ENCODE measurements at places on chromosomes 11 and 22.

DNA sequence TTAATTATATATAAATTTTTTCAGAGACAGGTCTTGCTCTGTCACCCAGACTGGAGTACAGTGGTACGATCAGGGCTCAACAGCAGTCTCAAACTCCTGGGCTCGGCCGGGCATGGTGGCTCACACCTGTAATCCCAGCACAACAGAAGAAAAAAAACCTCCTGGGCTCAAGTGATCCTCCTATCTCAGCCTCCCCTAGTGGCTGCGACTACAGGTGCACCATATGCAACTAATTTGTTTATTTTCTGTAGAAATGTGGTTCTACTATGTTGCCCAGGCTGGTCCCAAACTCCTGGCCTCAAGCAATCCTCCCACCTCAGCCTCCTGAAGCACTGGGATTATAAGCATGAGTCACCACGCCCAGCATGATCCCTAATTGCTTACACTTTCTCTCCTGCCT is 56.1 kb upstream of the SLC35C1 start:
- no peak for DNase-seq

DNA sequence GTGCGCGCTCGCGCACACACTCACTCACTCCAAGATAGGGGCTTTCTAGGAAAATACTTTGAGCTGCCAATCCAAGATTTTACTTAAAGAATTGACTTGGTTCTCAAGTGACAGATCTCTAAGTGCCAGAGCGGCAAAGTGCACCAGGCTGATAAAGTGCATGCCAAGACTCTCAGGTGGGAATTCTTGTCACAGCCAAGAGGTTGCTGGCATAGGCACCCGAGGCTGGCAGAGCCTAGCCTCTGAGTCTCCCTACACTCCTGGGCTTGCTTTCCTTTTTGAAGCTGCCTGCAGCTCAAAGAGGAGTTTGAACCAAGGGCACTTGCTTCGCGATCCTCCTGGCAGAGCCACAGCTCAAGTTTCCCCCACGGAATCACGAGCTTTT is 2.5 kb upstream of the ADM start:
- DNase-seq = no peak

- no peak for DNase-seq
Observed at GRCh38 chr11:132520199-132520598, 1012.1 kb downstream of the OPCML start.

- no peak for DNase-seq
Observed at GRCh38 chr11:88405853-88406252, 68.3 kb upstream of the CTSC start.

DNA sequence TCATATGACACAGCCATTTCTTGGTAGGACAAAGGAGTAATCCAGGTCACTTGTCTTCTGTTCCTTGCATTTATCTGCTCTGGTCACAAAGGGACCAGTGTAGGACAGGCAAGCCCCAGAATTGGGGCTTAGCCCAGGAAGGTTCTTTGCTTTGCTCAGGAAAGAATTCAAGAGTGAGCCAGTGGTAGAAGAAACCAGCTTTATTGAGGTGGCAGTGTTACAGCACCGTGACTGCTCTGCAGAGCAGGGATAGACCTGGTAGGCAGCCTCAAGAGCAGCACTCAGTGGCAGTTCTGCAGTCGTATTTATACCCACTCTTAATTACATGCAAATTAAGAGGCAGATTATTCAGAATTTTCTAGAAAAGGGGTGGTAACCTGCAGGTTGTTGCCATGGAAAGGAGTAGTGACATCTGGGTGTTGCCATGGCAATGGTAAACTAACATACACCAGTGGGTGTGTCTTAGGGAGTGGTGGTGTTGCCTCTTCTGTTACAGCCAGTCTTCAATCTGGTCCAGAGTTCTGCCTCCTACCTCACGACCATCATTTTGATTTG is 84.9 kb upstream of the RAB1B start:
- no peak for DNase-seq

- DNase-seq = no peak
Observed at GRCh38 chr22:31602259-31602952, 59.6 kb downstream of the PISD start.

DNA sequence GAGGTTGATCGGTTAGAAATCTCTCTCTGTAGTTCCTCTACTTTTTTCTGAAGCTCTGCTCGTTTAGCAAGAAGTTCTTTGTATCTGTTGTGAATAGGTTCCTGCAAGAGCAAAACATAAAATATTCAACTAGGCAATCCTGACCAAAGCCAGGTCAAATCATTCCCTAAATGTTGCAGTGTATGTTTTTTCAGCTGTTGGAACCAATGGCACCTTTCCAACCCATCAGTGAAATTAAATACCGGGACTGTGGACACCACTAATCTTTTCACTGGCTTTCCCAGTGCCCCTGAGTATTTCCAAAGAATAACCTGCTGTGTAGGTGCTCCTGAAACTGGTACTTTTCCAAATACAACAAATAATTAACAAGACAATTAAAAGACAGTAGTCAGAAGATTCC is 45.1 kb downstream of the CEP57 start:
- DNase-seq = no peak

DNA sequence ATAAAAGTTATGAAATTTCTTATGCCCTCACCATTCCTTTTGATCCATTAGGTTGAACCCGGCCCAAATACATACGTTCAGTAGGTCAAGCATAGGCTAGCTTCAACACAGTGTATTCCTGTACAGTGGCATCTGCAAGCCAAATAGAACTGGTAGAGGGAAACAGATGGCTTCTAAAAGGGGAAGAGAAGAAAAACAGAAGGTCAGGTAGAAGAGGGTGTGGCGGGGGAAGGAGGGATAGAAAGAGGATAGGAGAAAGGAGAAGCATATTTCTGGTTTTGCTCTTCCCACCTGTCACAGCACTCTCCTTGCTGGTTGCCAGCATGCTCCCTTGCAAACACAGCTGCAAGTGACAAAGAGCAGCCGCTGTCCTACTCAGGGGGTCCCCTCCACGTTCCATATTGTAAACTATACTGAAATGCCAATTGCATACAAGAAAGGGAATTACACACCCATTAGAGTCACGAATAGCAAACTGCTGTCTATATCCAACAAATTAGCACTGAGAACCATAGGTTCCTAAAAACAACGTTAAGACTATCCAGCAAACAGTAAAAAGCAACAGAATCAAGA is 71.8 kb downstream of the PHF21A start:
- no peak for DNase-seq

DNA sequence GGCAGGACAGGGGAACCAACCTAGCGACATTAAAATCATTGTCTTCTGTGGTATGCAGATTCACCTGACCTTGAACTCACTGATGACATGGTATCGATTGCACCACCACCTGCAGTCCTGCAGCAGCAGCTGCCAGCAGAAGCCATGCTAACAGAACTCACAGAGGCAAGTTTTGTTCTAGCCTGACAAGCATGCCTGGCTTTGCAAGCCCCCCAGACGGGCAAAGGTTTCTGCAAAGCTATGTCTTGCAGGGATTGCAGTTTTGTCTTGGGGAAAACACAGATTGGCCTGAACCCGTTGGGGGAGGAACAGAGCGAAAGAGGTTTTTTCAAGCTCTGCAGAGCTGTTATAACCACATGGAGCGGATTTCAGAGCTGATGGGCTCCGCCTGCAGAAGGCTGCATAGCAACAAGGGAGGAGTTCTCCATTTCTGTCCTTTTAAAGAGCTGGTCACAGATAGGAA is 221.0 kb downstream of the HIPK3 start:
- DNase-seq = no peak

DNA sequence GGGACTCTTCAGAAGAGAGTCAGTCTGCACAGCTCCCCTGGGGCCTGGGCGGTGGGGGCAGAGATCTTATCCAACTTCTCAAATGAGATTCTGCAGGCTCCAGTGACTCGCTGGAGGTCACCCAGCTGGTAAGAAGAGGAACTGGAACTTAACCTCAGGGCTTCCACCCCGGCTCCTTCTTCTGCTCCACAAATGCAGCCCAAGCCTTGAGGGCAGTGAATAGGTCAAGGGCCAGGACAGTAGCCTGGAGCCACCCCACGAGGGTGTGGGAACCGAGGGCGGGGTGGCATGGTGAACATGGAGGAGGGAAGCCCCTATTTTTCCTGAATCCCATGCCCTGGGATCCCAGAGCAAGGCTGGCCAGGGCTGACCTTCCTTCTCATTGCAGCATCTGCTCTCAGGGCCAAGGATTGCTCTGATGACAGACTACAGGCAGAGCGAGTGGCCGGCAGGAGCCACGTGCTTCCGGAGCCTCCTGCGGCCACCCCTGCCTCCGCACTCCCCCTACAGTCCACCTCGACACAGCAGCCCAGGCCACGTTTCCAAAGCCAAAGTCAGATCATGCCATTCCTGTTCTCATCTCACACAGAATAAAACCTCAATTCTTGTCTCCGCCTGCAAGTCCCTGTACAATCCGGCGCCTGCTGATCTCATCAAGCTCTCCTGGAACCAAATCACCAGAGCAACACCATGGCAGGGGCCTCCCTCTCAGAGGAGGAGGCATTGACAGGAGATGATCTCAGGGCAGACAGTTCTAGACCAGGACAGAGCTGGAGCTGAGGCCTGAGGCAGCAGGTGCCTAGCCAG is 21.1 kb upstream of the UPK3A start:
- DNase-seq = peak; percentile 13

- DNase-seq = peak; percentile 34
Observed at GRCh38 chr22:40128989-40129388, 48.7 kb upstream of the TNRC6B start.

DNA sequence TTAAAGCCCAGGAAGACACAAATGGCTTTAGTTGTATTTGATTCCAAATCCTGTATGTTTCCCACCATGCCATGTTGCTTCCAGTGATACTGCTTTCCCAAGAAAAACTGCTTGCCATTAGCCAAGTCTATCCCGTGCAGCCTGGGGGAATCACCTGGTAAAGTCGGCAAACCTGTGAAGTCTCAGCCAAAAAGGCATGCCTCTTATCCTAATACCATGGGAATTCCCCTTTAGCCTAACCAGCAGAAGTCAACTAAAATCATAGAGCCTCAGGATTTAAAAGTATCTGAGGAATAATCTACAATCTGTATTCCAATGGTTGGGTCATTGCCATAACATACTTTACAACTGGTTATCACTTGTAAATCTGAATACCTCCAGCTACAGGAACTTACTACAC is 869.4 kb downstream of the DLG2 start:
- no peak for DNase-seq

DNA sequence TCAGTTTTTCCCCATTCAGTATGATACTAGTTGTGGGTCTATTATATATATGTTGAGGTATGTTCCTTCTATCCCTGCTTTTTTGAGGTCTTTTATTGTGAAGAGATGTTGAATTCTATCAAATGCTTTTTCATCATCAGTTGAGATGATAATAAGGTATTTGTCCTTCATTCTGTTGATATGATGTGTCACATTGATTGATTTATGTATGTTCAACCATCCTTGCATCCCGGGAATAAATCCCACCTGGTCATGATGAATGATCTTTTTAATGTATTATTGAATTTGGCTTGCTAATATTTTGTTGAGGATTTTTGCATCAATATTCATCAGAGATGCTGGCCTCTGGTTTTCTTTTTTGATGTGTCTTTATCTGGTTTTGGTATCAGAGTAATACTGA is 26.0 kb downstream of the ENDOD1 start:
- no peak for DNase-seq

DNA sequence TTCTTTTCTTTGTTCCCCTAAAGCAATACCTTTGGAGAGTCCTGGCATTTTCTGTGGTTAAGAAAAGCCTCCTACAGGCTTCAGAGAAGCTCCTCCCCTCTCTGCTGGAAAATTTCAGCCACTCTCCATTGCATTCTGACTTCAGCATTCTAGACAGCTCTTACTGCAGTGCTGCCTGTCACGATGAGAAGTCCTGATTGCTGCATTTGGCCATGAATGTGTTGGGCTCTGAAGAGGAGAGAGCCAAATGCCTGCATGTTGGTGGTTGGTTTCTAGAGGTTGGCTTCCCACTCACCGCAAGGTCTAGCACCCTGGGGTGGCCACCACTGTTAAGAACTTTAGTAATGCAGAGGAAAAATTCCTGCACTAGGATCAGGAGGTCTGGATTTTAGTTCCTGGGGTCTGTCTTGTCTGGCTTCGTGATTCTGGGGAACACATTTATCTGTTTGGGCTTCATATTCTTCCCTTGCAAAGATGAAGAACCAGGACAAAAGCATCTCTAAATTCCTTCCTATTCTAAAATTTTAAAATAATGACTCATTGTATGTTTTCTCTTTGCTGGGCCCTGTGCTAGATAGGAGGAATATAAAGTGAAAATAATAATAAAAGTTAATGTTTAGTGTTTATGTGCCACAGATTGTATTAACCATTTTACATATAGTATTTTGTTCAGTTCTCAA is 38.1 kb downstream of the COA4 start:
- DNase-seq = no peak

GRCh38 chr11:91158891-91159537 is 936.2 kb upstream of the CHORDC1 start:
- no peak for DNase-seq

DNA sequence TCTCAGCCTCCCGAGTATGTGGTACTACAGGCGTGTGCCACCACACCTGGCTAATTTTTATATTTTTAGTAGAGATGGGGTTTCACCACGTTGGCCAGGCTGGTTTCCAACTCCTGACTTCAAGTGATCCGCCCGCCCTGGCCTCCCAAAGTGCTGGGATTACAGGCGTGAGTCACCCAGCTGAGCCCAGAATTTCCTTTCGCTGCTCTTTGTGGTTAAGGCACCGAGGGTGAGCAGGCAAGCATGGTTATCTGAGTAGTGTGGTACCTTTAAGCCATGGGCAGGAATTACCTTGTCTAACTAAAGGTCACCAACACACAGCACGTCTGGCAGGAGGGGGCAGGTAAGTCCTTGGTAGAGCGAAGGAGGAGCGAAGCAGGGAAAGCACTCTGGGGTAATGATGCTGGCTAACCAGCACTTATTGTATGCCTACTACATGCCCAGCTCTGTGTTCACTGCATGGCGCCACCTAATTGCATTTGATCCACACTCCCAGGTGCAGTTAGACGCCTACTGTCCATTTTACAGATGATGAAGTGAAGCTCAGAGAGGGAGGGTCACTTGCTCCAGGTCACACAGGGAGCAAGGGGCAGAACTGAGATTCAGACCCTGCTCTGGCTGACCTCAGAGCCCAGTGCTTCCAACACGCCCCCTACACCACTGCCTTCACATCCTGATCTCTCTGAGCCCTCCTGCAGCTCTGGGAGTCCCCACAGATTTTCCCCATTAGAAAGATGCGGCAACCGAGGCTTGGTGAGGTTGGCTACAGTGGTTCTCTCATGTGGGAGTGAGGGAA is 45.7 kb downstream of the TRIOBP start:
- no peak for DNase-seq

- no peak for DNase-seq
Observed at GRCh38 chr11:29032384-29033149, 924.4 kb downstream of the METTL15 start.

DNA sequence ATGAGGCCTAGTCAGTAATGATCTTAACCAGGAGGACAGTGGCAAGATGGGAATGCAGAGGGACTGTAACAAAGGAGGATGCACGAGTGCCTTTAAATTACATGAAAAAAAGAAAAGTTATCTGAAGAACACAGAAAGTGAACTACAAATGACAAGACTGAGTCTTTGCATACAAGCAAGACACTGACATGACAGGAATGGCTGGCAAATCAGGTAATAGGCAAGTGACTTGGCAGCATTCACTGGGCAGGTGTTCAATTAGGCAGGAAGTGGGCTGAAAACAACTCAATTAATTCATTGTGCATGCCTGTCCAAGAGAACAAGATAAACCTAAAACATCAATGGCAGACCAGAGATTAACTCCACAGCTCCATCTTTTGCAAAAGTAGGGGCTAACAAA is 24.0 kb downstream of the SMCO4 start:
- DNase-seq = no peak

Measured in activated naive CD4-positive, alpha-beta T cell treated with anti-CD3 and anti-CD28 coated beads for 36 hours (primary cell).